ENCODE measurements at places on chromosomes 5 and 9.

DNA sequence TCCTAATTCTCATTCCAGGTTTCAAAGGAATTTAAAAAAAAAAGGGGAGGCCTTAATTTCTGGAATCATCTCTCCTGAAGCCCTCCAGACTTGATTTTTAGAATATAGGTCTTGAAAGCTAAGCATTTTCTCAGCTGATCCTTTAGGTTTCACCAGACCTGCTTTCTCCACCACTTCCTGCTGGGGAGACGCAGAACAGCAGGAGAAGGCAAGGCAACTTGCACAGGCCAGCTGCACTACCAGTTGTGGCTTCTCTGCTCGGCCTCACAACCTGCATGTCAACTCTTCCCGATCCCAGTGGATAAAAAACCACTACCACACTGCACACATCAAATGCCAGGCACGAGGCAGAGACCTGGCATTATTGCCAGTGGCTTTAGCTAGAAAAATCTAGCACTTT is 119.8 kb downstream of the SIL1 start:
- no peak for DNase-seq

GRCh38 chr5:125835293-125836172 is 587.7 kb upstream of the GRAMD2B start:
- no peak for DNase-seq

DNA sequence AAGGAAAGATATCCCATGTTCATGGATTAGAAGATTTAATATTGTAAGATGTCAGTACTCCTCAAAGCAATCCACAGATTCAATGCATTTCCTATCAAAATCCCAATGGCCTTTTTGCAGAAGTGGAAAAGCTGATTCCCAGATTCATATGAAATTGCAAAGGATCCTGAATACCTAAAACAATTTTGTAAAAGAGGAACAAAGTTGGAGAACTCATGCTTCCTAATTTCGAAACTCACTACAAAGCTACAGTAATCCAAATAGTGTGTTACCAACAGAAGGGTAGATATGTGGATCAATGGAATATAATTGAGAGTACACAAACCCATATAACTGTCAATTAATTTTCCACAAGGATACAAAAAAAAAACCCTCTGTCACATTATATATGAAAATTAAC is 154.3 kb upstream of the ZNF618 start:
- no peak for DNase-seq

GRCh38 chr9:88922091-88922490 is 69.2 kb upstream of the S1PR3 start:
- DNase-seq: no peak

GRCh38 chr5:36240779-36241630 is 720 bp downstream of the NADK2 start:
- no peak for DNase-seq

DNA sequence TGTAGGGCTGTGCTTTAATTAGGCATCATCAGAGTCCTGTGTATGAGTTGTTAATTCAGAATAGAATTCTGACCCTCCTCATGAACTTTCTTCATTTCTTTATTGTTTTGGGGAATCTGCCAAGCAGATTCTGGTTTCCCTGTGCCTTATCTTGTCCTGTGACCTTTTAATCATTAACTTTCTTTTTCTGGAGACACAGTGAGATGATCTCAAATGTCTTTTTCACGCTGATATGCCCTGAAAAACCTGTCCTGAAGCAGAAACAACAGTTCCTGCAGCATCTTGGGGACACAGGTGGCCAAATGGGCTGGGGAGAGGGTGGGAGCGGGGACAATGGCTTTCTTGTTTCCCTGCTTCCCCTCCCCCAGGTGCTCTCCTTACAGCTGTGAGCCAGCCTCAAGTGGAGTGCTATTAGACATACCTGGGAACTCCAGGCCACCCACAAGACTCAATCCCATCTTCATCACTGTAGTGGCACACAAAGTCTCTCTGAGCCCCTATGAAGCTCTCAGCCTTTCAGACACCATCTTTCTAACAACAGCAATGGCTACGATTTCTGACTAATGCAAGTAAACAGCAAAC is 213.8 kb downstream of the ATP10B start:
- DNase-seq: no peak

DNA sequence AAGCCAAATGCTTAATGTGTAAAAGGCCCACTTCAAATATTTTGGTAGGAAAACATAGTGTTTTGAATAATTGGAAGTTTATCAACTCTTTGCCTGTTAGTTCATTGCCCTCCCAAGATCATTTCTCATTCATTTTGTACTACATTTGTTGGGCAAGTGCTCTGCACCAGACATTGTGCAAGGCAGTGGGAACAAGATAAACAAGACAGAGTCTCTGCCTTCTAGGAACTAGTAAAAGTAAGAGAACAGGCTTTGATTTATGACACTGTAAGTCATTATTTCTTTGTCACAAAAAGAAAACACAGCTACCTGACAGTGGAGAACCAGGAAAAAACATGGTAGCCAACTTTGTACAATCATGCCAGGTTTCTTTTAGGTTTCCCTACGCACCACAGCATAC is 63.7 kb upstream of the PAM start:
- no peak for DNase-seq

GRCh38 chr9:129828051-129828450 is 4.1 kb upstream of the TOR1A start:
- DNase-seq: no peak

- no peak for DNase-seq
These were observed 93.5 kb downstream of the JMY start for GRCh38 chr5:79329453-79329852.

DNA sequence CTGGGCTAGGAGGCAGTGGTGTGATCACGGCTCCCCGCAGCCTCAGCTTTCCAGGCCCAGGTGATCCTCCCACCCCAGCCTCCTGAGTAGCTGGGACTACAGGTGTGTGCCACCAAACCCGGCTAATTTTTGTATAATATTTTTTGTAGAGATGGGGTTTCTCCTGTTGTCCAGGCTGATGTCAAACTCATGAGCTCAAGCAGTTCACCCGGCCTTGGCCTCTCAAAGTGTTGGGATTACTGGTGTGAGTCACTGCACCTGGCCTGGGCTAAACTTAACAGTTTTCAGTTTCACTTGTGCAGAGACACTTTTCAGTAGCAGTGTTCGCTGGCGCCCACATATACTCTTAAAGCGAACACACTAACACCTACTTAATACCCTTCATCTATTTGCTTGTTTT is 205.6 kb upstream of the ZNF608 start:
- DNase-seq: no peak

DNA sequence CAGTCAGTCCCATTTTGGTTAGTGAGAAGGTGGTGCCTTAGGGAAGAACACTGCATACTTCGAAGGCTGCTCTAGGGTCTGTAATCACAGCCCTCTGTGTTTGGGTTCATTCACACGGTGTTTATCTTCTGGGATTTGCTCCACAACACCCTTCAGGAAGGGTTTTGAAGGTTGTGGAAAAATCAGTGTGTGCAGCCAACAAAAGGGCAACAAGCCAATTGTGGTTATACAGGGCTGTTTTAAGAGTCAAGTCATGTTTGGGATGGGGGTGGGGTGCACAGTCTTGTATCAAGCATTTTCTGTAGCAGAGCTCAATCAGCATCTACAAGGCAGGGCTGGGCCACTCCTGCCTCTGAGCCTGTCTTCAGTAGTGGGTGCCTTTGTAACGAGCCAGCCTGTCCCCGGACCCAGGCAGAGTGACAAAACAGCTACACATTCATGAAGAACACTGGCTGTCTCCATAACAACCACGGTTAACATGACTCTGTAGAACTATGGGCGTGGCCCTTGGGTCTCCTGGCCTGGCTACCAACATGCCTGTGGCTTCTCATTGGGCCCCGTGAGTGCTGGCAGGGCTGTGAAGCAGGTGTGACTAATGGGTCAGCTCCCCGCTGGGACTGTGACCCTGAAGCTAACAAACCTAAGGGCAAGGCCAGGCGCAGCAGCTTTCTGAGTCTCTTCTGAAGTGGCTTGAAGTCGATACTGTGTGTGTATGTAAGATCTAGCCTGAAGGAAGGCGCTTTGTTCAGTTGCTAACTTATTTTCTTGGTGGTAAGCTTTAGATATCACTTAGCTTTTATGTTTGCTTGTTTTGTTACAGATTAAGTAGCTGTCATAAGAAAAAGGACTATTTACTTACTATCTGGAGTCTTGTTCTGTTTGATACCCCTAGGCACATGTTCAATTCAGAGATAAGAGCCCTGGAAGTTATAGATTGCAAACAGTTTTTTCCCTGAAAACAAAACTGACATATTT is 27.9 kb upstream of the GOLM1 start:
- DNase-seq: peak; percentile 85

DNA sequence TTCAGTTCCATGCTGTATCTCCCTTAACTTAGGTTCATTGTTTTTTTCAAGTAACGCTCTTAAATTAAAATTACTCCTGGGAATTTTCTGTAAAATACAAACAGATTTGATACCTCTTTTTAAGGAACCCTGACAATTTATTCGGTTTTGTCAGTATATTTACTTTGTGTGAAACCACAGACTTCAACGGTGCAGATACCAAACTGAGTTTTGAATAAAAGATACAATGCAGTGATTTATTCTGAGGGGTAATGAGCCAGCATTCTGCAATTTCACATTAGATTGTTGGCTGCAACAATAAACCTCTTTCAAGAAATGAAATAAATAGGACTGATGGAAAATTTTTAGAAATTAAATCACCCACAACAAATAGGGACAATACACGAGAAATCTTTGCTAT is 308.6 kb upstream of the EDIL3 start:
- no peak for DNase-seq

- DNase-seq: no peak
These were observed 381.6 kb upstream of the ADAMTS16 start for GRCh38 chr5:4758550-4758949.

- no peak for DNase-seq
These were observed 28.0 kb upstream of the IFNK start for GRCh38 chr9:27496135-27496504.

DNA sequence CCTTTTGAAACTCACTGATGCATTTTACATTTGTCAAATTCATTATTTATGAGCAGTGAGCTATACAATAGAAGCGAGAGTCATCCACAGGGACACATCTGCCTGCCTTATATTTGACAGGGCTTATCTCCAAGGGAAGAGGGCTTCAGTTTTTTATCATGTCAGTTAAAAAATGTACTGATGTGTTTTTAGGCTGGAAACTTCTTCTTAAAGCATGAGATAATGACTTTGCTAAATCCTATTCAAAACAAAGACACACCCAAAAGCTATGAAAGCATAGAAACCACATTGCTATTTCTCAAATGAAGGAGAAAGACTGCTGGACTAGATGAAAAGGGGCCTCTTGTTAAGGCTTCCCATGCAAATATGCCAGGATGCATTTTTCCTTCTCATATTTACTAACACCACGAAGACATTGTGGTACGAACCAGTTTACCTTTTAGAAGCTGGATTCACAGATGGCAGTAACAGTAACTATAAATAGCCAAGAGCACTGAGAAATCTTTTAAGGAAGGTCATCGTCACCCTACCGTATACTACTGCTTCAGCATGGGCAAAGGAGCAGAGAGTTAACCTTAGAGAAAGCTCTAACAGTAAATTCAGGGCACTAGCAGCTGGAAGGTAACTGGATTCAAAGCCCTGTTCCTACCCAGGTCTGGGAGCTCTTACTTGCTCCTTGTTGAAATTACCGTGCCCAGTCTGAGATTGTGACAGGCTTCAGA is 86.3 kb upstream of the IFNK start:
- no peak for DNase-seq

GRCh38 chr9:77751341-77752091 is 103.4 kb upstream of the GNA14 start:
- DNase-seq: peak; percentile 55

Measured in NCI-H2081 treated with DMSO at 0.1 percent for 48 hours (cell line).